ENCODE measurements at places on chromosomes 2 and 18.

- no peak for DNase-seq
Measured at GRCh38 chr2:75466708-75467311, 93.9 kb downstream of the EVA1A start.

DNA sequence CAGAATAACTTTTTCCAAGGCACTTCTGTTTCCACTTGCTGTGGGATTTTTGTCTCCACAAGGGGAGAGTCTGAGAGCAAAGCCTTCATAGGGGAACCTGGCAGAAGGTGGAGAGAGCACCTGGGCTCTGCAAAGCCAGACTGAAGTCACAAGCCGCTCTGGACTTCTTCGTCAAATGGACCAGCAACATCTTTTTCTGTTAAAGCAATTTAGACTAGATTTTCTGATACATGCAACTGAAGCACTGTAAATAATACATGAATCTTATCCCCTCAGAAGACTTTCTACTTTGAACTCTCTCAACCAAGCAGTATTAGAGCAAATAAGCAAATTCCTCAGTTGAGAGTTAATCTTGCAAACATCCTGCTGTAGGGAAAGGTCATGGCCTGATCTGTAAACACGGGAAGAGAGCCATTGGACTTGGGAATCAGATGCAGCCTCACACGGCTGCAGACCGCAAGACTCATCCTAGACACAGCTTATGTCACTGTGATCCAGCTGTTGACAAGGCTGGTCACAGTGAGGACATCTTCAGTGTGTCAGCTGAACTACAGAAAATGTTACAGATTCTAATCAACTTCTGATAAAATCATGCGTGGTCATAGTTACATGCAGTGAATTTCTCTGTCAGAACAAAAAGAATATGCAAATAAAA is 3.2 kb downstream of the SH3YL1 start:
- DNase-seq, result no peak

DNA sequence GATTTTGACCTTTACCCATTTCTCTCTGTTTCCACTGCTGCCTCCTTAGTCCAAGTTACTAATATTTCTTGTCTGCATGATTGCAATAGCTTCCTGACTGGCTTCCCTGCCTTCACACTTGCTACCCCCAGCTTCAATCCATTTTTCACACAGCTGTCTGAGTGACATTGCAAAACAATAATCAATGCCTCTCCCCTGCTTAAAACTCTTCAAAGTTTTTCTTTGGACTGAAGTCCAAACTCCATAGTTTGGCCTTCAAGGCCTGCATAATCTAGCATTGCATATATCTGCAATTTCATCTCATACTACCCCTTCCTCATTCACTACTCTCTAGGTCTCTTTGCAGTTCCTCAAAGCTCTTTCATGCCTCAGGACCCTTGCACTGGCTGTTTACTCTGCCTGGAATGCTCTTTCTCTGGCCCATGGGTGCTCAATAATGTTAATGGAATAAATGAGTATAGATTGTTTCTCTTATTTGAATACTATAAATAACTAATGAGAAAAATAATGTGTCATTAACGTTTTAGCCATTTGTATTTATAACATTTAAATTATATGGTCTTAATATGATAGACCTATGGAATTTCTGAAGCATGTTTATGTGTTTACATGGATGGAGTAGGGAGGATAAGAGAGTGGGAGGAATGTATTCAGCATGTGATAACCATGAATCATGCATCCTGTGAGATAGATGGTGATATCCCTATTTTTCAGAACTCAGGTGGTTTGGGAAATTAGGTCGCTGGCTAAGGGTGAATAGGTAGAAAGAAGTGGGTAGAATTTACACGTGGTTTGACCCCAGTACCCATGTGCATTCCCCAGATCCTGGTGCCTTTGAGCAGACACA is 5.7 kb upstream of the TMEM178A start:
- DNase-seq, result no peak

DNA sequence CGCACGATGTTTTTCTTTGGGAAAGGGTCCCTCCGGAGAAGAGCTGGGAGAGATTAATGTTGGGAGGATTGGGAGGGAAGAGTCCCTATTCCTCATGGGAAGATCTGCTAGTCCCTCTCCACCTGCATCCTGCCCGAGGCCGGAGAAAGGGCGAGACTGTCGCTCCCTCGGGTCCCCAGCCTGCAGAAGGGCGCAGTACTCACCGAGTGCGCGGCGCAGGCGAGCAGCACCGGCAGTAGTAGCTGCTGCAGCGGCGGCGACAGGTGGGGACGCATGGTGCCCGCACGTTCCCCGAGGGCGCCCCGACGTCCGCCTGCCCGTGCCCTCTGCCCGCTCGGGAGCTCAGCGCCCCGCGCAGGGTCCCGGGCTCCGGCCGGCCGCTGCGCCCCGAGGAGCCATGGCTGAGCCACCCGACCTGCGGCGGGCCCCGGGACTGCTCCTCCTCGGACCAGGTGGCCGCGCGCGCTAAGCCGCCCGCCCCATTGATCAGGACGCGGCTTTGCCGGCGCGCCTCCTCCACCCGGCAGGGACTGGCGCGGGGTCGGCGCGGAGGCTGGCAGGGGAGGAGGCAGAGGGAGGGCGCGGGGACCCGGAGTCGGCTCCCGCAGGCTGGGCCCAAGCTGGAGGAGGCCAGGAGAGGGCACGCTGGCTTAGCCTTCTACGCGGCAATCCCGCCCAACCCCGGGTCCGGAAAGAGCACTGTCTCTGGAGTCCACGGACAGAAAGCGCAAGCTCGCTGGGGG is at the start of gene SCTR:
SCTR (minus strand) TSS at position 532 of the 743 bp plus-strand sequence; CDS start at position 275, 257 bp downstream.
- DNase-seq, result no peak

DNA sequence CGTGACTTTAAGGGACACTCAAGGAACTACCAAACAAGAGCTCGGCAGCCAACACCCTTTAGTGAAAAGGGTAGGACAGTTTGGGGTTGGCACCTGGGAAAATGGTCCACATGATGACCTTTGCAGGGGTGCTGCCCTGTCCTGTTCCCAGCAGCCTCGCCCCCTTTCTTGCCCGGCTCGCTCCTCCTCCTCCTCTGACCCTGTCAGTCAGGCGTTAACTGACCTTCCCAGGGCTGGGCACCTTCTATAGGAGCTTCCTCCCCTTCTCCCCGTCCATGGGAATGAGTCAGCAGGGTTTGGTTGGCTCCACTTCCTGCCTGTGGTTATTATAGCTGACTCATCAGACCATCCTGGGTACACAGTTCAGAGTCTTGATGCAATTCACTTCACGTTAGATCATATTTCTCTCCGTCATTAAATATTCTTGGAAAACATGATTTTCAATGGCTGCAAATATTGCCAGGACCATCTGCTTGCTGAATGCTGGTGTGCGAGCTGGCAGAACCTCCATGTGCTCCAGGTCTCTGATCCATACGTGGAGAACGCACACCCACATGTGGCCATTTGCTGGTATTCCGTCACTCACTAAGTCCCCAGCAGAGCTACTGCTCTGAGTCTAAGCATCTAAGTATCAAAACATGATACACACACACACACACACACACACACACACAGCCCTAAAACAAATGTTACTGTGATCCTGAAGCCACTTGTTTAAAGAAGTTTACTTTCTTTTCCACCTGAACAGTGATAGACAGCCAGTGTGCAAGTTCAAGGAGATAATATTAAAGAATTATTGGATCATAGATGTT is 185.0 kb downstream of the ANAPC1 start:
- DNase-seq, result peak; percentile 97

DNA sequence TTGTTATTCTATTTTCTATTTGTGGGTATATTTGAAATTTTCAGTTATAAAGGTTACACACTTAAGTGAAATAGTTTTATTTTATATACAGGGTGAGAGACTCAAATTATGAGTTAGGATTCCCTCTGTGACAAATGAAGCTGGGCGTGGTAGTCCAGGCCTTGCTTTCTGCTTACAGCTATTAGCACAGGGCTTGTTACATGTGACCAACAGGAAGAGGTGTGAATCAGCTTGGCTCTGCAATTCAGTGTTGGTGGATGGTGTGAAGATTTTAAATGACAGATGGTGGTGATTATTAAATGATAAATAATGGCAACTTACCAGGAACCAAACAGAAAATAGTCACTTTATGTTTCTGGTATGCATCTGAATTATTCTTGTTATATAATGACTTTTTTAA is 64.4 kb upstream of the NOSTRIN start:
- DNase-seq, result no peak

- DNase-seq, result no peak
Measured at GRCh38 chr2:61770746-61771145, 83.1 kb downstream of the FAM161A start.

DNA sequence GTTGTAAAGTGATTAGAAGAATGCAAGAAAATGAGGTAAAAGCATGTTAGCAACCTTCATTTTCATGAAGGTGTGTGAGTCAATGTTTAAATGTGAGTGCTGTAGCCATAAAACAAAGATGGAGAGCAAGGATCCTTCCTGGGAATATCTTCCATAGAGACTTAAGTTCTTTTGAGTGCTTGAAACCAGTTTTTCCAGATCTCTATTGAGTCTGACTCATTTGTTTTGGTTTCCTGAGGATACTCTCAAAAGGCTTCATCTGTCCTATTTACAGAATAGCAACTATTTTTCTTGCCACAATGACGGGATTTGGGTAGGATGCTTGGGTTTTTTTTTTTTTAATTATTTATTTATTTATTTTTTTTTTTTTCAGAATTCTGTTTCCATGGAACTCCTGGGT is 45.9 kb upstream of the ASB1 start:
- no peak for DNase-seq

GRCh38 chr18:76568731-76569130 is 73.7 kb upstream of the ZNF516 start:
- DNase-seq, result no peak

Data from AG09309 (cell line).